ENCODE measurements at places on chromosomes 3 and 15.

- no peak for DNase-seq
Measured at GRCh38 chr3:29171043-29171990, 109.6 kb upstream of the RBMS3 start.

DNA sequence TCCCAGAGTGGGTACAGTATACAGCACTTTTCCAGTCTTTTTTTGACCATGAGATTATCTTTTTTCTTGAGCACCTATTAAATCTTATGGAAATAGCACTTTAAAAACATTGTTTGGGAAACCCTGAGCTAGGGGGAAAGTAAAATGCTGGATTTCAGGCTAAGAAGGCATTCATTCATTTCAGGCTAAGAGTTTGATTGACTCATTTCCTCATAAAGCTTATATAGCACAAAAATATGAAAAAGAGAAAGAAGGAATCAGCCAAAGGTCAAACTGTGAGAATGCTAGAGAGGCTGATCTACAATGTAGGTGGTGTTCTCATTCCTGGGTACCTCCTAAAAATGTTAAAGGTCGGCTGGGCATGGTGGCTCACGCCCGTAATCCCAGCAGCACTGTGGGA is 10.5 kb downstream of the TTC23 start:
- no peak for DNase-seq

GRCh38 chr15:60275624-60276023 is 122.2 kb downstream of the ANXA2 start:
- DNase-seq: no peak

GRCh38 chr3:133709139-133709750 is 36.9 kb upstream of the TF start:
- no peak for DNase-seq

- no peak for DNase-seq
Measured at GRCh38 chr3:183293966-183294365, 40.9 kb downstream of the B3GNT5 start.

GRCh38 chr3:194243172-194243837 is 107.4 kb downstream of the HES1 start:
- DNase-seq: no peak

DNA sequence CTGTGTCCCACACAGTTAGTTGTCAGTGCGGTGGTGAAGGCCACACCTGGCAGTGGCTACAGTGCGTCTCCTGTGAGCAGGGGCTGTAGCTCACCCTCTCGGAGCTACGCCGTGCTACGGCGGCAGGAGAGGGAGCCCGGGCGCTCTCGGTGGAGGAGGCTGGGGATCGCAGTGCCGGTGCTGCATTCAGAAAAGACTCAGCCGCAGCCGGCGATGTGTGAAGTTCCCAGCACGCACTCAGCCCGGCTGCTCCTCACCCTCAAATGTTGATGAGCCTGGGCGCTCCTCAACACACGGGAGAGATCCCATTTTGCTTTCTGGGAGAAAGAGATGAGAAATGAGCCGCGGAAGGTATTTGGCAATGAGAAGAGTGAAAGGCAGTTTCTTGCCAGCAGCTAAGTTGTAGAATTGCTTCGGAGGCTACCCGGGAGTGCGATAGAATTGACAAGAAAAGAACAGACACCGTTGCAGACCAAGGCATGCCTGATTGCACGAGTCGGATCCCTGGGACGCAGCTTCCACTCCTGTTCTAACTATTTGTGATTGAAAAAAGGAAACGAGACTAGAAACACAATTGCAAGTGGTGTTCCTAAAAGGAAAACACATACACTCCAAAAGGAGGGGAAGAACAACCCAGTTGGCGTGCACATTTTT is at the start of gene UNC13C:
UNC13C (plus strand) TSS at position 189 of the 654 bp plus-strand sequence. CDS start 34,463 bp downstream, outside the sequence.
- DNase-seq: no peak
